ENCODE measurements at places on chromosomes 12 and 14.

DNA sequence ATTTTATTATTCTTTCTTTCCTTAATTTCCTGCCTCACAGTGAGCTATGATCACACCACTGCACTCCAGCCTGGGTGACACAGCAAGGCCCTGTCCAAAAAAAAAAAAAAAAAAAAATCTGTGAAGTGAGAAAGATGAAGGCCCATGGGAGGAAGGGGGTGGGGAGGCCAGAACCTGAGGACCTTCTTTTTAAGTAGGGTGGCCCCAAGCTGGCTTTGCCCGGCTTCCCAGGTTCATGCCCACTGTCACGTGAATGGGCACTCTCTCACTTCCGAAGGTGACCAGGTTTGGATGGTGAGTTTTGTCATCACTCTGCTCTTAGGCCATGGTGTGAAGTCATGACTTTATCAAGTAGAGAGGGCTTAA lies 82.3 kb downstream of the TNFAIP2 start:
- no peak for DNase-seq

- no peak for DNase-seq
Measured at GRCh38 chr12:128791395-128792322, 32.1 kb downstream of the SLC15A4 start.

- no peak for DNase-seq
Measured at GRCh38 chr12:12562016-12562483, 613 bp downstream of the DUSP16 start.

GRCh38 chr12:46149905-46150304 lies 118.9 kb downstream of the SLC38A1 start:
- DNase-seq, result no peak

GRCh38 chr12:45234139-45234865 lies 18.4 kb downstream of the ANO6 start:
- DNase-seq, result peak; percentile 56

GRCh38 chr12:91561301-91561957 lies 378.8 kb upstream of the DCN start:
- DNase-seq, result peak; percentile 50

- DNase-seq, result no peak
Measured at GRCh38 chr12:28550757-28551704, 360.8 kb downstream of the CCDC91 start.

- no peak for DNase-seq
Measured at GRCh38 chr12:111267144-111267543, 101.8 kb downstream of the PHETA1 start.

- no peak for DNase-seq
Measured at GRCh38 chr12:50696931-50697330, 67.0 kb upstream of the ATF1 start.
